ENCODE measurements at places on chromosomes 11 and 22. TPM values are rescaled to one million over a fixed set of nuclear protein-coding genes. Genes with fewer than 3 reads are reported as not detected.

The DNAJB7 gene
- total RNA-seq, result not detected

The RAPSN gene
- not detected for total RNA-seq

DNA sequence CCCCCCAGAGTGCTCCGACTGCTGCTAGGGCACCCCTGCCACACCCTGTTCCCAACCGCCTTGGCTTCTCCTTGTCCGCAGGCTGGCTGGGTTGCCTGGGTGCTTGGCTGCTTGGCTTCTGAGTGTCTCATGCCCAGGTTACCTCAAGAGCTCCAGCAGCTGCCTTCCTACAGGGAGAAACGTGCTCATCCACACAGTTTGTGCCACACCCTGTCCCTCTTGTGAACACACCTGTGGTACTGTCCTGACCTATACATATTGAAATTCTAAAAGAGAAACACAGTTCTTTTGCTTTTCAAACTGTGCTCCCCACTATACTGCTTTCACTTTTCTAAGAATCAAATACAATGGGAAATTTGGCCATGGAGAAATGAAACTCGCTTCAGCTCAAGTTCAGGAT is 191.4 kb downstream of the DBX1 start:
- no peak for DNase-seq

DNA sequence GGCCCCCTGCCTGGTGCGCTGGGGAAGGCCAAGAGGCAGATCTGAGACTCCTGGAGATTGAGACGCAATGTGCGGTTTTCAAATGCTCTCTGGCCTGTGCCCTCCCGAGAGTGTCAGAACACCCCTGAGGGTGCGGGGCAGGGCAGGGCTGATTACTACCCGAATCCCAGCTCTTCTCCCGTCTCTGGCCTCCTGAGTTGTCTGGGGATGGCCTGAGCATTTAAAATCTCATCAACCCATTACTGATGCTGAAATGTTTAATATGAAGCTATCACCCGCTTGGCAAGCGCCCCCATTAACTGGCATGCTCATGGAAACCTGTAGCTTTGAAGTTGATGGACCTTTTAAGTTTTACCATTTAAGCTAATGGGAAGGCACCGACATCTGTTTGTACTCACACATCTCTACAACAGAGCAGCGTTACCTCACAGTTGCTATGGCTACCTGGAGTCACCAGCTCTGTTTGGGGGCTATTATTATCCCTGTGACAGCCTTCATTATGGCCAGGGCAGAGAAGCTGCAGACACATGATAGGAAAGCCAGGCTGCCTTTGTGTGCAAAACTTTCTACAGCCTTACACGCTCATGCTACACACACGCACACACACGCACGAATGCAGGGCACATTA is 3.6 kb upstream of the MB start:
- DNase-seq, result no peak

- no peak for DNase-seq
Observed at GRCh38 chr11:86196085-86196696, 48.4 kb upstream of the EED start.

GRCh38 chr11:83689144-83689780 is 403.1 kb upstream of the CCDC90B start:
- DNase-seq, result no peak

DNA sequence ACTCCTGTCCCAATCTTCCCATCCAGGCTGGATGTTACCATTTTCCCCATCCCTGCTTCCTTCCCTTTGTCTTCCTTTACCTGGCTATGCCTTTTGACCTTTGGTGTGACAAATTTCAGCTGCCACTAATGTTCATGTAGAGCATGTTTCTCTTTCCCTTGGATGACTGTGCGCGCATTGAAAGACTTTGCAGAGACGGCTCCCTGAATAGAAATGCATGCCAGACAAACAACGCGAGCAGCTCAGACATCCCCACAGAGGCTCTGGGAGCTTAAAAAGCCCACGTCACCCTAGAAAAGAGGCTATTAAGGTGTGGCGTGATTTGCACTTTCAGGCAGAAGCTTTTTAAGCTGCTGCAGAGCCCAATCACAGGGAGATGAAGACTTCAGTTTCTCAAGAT is 202.0 kb downstream of the NTM start:
- DNase-seq, result no peak

All from MG63 (cell line).